ENCODE measurements at places on chromosomes 1 and 21.

DNA sequence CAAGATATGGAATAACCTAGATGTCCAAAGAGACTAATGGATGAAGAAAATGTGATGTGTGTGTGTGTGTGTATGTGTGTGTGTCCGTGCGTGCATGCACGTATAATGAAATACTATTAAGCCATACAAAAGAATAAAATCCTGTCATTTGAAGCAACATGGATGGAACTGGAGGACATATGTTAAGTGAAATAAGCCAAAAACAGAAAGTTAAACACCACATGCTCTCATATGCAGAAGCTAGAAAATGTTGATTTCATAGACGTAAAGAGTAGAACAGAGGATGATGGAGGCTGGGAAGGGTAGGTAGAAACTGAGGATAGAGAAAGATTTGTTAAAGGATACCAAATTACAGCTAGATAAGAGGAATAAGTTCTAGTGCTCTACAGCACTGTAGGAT lies 133.7 kb downstream of the APP start:
- no peak for DNase-seq

DNA sequence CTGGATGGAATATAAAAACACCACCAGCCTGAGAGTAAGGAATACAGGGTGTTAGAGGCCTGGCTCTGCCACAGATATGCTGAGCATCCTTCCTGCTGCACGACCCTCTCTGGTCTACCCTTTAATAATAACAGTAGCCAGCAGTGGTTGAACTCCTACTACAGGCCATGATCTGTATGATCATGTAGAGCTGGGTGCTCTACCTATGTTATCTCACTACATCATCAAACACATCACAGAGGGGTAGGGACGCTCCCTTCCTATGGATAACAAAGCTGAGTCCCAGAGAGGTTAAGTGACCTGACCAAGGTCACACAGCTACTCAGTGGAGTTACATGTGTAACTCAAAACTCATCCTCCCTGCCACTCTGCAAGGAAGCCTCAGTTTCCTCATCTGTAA lies 13.0 kb upstream of the MYOM3 start:
- no peak for DNase-seq

GRCh38 chr1:219324629-219325367 lies 151.1 kb downstream of the LYPLAL1 start:
- no peak for DNase-seq

- DNase-seq: no peak
Measured at GRCh38 chr1:57674801-57675200, 250.9 kb upstream of the DAB1 start.

GRCh38 chr1:2914702-2915101 lies 106.6 kb upstream of the ACTRT2 start:
- DNase-seq: no peak

DNA sequence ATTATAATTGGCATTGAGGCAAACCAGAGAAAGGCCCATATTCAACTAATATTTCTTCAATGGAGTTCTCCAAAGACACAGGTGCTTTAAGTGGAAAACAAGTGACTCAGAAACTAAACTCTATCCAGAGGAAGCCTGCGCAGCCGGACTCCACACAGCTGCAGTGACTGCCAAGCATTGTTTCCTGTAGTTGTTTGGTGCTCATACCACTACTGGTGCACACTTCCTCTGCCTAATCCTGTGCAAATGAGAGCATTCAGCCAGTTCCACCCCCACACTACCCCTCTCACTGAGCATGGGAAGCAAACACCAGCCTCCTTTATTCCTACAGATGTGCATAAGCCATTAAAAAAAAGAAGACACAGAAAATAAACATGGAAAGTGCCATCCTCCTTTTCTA lies 102.9 kb downstream of the VAV3 start:
- DNase-seq: peak; percentile 96

DNA sequence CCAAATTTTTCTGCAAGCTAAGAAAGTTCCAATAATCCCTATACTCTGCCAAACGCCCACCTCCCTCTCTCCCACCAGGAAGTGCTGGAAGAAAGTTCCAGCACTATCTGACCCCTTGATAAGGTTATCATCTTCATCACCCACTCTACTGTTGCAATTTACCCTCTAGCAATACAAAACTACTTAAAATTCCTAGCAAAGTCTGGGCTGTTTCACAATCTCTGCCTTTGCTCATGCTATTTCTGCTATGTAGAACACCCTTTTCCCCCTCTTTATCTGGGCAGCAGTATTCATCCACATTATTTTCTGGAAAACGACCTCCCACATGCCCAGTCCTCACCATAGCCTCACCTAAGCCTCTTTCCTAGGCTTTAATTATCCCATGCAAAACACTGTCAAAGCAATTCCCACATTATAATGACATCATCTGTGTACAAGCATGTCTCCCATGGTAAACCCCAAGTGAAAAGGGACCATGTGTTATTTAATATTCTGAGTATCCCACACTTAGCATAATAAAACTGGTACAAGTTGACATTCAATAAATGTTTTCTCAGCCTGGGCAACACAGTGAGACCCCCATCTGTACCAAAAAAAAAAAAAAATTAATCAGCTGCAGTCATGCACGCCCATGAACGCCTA lies 12.0 kb downstream of the F11R start:
- DNase-seq: no peak
